Nephron progenitor cell (in vitro differentiated cells): ENCODE measurements at places on chromosomes 13 and 19.

- no peak for DNase-seq
These were observed 17.3 kb downstream of the DOT1L start for GRCh38 chr19:2180881-2181632.

- no peak for DNase-seq
These were observed 600 bp downstream of the AP1M1 start for GRCh38 chr19:16198370-16198651.

DNA sequence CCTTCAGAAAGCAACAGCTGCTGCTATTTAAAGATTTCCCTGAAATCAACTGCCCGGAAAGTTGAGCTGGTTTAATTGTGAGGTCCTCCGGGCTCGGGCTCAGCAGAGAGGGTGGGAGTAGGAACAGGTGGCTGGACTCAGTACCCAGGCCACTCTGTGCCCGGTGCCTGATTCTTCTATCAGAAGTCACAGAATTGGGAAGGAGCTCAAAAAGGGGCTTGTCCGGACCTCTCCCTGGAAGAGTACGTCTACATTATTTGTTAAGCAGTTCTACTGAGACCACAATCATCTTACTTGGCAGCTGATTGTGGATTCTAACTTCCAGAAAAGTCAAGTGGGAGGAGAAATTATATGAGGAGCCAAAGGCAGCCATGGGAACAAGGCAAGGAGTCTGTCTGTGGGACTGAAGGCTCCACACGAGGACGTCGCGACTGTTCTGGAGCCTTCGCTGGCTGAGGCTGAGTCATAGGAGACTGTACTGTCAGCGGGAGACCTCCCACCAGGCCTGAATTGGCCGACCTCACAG, 91.7 kb upstream of the ANKRD10 start:
- no peak for DNase-seq

GRCh38 chr13:32446220-32446619, 18.3 kb upstream of the N4BP2L1 start:
- no peak for DNase-seq

- no peak for DNase-seq
These were observed 151.0 kb downstream of the DCT start for GRCh38 chr13:94328381-94329041.

DNA sequence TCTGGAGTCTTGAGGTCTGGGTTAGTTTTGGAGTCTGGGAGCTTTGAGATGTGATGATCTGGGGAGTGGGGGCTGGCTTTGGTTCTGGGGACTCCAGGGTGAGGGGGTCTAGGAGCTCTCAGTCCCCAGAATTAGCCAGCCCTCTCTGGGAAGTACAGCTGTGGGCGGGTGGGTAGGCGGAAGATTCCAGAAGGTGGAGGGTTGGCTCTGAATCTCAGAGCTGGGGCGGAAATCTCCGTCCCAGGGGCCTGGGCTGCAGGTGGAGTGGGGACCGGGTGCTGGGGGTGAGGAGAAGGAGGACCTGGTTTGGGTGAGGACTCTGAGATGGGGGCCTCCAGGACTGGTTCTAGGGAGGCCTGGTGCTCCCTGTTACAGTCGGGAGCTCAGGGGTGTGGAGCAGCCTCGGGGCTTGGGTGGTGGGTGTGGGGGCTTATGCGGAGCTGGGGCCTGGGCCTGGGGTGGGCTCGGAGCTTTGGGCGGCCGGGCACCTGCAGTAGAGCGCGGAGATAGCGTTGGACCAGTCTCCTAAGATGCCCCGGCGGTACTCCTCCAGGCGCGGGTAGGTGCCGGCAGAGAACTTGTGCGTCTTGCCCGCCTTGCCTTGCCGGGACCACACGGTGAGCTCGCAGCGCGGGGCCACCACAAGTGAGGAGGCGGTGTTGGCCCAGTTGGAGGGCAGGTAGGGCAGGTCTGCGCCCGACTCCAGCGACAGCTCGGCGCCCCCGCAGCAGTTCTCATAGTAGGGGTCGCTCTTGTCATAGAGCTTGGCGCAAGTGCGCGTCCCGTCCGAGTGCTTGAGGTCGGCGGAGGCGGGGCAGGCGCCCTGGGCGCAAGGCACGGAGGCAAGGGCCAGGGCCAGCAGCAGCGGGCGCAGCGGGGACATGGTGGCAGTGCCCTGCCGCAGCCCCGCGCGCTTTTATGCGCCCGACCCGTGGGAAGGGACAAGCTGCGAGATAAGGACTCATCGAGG, at the start of gene SYCN:
Gene SYCN, minus strand, starts transcription at position 892 of the 970 bp plus-strand sequence. Its CDS starts 9 bp downstream, at position 883.
- DNase-seq = no peak

GRCh38 chr13:109387471-109387870, 398.9 kb downstream of the IRS2 start:
- no peak for DNase-seq

DNA sequence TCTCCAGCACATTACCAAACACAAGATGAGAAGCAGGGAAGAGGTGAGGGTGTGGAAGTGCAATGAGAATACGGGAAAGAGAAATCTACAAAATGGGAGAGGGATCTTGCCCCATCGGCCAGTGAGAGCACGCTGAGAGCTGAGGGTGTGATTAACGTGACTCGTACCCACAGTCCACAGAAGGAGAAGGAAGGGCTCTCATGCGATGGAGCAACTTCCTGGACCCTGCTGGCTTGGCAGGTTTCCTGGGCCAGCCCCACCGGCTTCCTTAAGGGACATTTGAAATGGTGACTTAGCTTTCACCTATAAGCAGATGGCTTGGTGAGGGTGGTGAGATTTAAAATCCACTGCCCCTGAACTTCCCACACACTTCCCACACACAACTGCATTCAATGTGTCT, 740.1 kb downstream of the UQCRFS1 start:
- DNase-seq = no peak

GRCh38 chr19:49860336-49861102, 6.9 kb downstream of the PNKP start:
- DNase-seq = no peak
